ENCODE measurements at places on chromosomes 7 and 10. TPM values are rescaled to one million over a fixed set of nuclear protein-coding genes. Genes with fewer than 3 reads are reported as not detected.

GRCh38 chr7:155851892-155852291 lies 39.6 kb upstream of the SHH start:
- H3K27ac ChIP-seq: no peak overlapping the region
- no peak for DNase-seq
- H3K27me3 ChIP-seq: no peaks in the 10 kb centered on the region
- no peaks in the 10 kb centered on the region for H3K36me3 ChIP-seq
- no peak overlapping the region for H3K4me3 ChIP-seq

DNA sequence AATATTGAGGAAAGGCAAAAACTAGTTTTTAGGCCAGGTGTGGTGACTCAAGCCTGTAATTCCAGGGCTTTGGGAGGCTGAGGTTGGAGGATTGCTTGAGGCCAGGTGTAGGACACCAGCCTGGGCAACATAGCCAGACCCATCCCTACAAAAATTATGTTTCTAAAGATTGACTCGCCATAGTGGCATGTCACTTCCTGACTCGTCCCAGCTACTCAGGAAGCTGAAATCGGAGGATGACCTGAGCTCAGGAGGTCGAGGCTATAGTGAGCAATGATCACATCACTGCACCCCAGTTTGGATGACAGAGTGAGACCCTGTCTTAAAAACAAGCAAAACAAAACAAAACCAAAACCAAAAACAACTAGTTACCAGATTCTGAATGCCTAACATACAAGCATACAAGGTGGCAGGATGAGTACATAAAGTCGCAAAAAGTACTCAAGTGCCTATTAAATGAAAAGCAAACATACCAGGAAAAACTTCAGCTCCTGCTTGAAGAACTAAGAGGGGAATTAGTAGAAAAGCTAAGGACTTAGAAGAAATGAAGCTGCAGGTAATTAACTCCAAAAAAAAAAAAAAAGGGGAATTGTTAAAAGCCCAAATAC lies 14.1 kb downstream of the ZNF398 start:
- no peak for DNase-seq
- peaks cover 23% of the 10 kb centered on the region for H3K4me1 ChIP-seq
- H3K4me3 ChIP-seq: no peak overlapping the region
- no peaks in the 10 kb centered on the region for H3K27me3 ChIP-seq
- peak overlapping the region; percentile 71 for H3K27ac ChIP-seq

DNA sequence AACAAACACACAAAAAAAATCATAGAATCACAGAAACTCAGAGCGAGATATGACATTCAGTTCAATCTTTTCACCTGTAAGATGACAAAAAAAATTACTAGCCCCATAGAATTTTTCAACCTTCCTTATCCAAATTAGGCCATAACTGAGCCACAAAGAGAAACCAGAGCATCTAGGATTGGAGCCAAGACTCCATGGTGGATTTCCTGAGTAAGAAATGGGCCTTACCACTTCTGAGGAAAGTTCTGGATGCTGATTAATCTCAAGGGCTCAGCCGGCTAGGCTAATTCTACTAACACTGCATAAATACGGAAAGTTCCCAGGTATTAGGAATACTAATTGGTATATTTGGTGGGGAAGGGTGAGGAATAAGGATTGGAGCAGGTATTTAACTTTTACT lies 16.8 kb downstream of the LIPM start:
- DNase-seq: no peak
- H3K4me3 ChIP-seq: no peak overlapping the region
- no peaks in the 10 kb centered on the region for H3K36me3 ChIP-seq
- no peak overlapping the region for H3K27ac ChIP-seq
- peaks cover 2% of the 10 kb centered on the region for H3K27me3 ChIP-seq
- peaks cover 9% of the 10 kb centered on the region for H3K4me1 ChIP-seq

Gene ZNF425
- 1.1 TPM for total RNA-seq

GRCh38 chr7:92602352-92603088 lies 12.3 kb upstream of the FAM133B start:
- H3K27me3 ChIP-seq: no peaks in the 10 kb centered on the region
- no peak for DNase-seq
- no peaks in the 10 kb centered on the region for H3K4me1 ChIP-seq
- no peak overlapping the region for H3K27ac ChIP-seq

DNA sequence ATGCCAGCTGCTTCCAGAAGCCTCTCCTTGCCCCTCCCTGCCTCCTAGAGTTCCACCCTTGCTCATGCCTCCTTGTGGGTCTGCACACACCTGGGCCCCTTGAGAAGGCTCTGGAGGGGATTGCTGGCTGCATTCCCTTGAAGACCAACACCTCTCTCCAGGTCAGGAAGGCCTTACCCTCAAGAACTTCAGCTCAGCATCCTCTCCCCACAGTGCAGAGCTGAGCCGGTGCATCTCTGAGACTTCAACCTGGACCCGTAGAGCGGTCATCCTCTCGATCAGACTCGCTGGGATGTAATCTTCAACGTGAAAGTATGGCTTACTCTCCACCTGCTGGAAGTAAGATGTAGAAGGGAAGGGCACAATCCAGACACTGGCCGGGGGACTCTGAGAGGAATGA lies 62.7 kb downstream of the FRMPD2 start:
- no peak for DNase-seq
- no peak overlapping the region for H3K4me3 ChIP-seq
- H3K36me3 ChIP-seq: no peaks in the 10 kb centered on the region
- H3K4me1 ChIP-seq: no peaks in the 10 kb centered on the region

Gene SCART1
- 15.3 TPM for total RNA-seq

DNA sequence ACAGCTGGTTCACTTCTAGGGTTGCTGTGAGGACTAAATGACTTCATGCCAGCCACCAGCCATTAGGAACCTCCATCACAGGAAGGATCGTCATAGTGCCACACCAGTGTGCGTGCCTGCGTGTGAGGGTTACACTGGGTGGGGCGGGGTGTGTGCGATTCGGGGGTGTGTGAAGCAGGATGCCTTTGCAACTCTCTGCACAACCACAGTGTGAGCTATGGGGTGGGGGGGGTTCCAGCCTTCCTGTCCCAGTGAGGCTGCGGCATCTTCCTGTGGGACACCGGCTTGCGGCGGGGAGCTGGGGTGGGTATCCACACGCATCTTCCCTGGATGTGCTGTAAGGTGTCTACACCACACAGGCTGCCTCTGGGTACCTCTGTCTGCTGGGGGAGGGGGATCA lies 6.9 kb upstream of the ELFN1 start:
- H3K27me3 ChIP-seq: peaks cover 36% of the 10 kb centered on the region
- no peak overlapping the region for H3K4me3 ChIP-seq

DNA sequence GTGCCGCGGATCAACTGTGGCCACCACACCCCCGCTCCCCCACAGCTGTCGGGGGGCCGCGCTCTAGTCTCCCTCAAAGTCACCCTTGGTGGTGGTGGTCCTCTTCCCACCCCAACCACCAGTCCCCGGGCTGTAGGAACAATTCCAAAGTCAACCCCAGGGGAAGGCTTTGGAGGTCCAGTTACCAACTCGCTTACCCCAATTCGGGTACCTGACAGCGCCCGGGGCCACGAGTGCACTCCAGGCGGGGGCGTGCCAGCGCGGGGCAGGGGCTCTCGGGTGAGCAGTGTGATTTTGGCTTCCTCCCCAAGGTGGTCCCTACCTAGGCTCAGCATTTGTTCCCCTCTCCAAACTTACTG lies 584 bp upstream of the ZMIZ1 start:
- H3K36me3 ChIP-seq: no peaks in the 10 kb centered on the region
- H3K4me1 ChIP-seq: peaks cover 51% of the 10 kb centered on the region
- DNase-seq: peak; percentile 44
- H3K4me3 ChIP-seq: peak overlapping the region; percentile 88

Gene FKBP6
- total RNA-seq: not detected

Gene FBXO24
- 2.7 TPM for total RNA-seq

GRCh38 chr10:59819265-59819664 lies 66.0 kb upstream of the MRLN start:
- H3K36me3 ChIP-seq: peaks cover 15% of the 10 kb centered on the region
- peaks cover 19% of the 10 kb centered on the region for H3K4me1 ChIP-seq
- H3K27me3 ChIP-seq: no peaks in the 10 kb centered on the region
- H3K27ac ChIP-seq: no peak overlapping the region
- no peak for DNase-seq

- no peak for DNase-seq
- H3K4me3 ChIP-seq: peak overlapping the region; percentile 36
- H3K27ac ChIP-seq: peak overlapping the region; percentile 46
- H3K27me3 ChIP-seq: no peaks in the 10 kb centered on the region
Observed at GRCh38 chr7:17302575-17303142, 4.2 kb downstream of the AHR start.

Gene FBXL15
- 14.3 TPM for total RNA-seq

Gene GOLGA7B
- total RNA-seq: 10.5 TPM

GRCh38 chr10:12414278-12414989 lies 65.1 kb downstream of the CAMK1D start:
- no peak overlapping the region for H3K4me3 ChIP-seq
- DNase-seq: no peak

GRCh38 chr7:91357901-91358300 lies 93.7 kb downstream of the FZD1 start:
- H3K4me1 ChIP-seq: no peaks in the 10 kb centered on the region
- H3K27me3 ChIP-seq: no peaks in the 10 kb centered on the region
- H3K36me3 ChIP-seq: no peaks in the 10 kb centered on the region
- H3K4me3 ChIP-seq: no peak overlapping the region
- no peak for DNase-seq
- H3K27ac ChIP-seq: no peak overlapping the region

Gene VSTM4
- 0.10 TPM for total RNA-seq

- H3K4me3 ChIP-seq: no peak overlapping the region
- H3K4me1 ChIP-seq: peaks cover 32% of the 10 kb centered on the region
- peaks cover 7% of the 10 kb centered on the region for H3K36me3 ChIP-seq
- no peaks in the 10 kb centered on the region for H3K27me3 ChIP-seq
- no peak overlapping the region for H3K27ac ChIP-seq
Observed at GRCh38 chr7:43764039-43764761, 5.7 kb downstream of the BLVRA start.

Gene ADRB1
- total RNA-seq: 0.20 TPM

- peaks cover 13% of the 10 kb centered on the region for H3K4me1 ChIP-seq
- no peak overlapping the region for H3K27ac ChIP-seq
- no peaks in the 10 kb centered on the region for H3K36me3 ChIP-seq
Observed at GRCh38 chr7:55343860-55344606, 21.1 kb upstream of the LANCL2 start.

Gene NDUFB2
- 156 TPM for total RNA-seq

DNA sequence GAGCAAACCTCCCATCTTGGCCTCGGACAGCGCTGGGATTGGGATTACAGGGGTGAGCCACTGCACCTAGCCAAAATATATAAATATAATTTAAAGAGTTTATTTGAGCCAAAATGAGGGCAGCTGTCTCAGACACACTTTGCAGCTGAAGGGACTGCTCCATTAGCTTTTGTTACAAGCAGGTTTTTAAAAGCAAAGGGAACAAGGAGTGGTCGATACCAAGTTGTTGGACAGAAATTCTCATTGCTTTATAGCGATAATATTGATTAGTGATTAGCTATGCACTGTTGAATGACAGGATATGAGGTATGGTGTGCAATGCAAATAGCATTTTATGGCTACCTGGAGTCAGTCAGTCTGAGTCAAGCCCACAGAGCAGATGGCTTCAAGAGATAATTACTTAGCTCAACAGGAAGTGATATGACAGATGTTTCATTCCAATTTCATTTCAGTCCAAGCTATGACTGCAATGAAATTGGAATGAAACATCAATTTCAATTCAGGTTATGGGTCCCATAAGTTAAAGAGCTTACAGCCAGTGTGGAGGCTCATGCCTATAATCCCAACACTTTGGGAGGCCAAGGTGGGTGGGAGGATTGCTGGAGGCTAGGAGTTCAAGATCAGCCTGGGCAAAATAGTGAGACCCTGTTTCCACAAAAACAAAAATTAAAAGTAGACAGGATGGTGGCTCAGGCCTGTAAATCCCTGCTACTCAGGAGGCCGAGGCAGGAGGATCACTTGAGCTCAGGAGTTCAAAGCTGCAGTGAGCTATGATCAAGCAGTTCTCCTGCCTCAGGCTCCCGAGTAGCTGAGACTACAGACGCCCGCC lies 23.1 kb downstream of the TYW1 start:
- peaks cover 43% of the 10 kb centered on the region for H3K36me3 ChIP-seq
- no peaks in the 10 kb centered on the region for H3K27me3 ChIP-seq
- no peak overlapping the region for H3K4me3 ChIP-seq
- peaks cover 16% of the 10 kb centered on the region for H3K4me1 ChIP-seq
- no peak for DNase-seq

GRCh38 chr7:47044625-47045024 lies 537.3 kb downstream of the TNS3 start:
- H3K4me3 ChIP-seq: no peak overlapping the region
- DNase-seq: no peak
- no peaks in the 10 kb centered on the region for H3K4me1 ChIP-seq
- H3K36me3 ChIP-seq: no peaks in the 10 kb centered on the region

GRCh38 chr7:70313271-70313670 lies 715.0 kb downstream of the AUTS2 start:
- H3K36me3 ChIP-seq: no peaks in the 10 kb centered on the region
- no peak for DNase-seq
- H3K27me3 ChIP-seq: no peaks in the 10 kb centered on the region
- no peak overlapping the region for H3K4me3 ChIP-seq

- H3K27me3 ChIP-seq: no peaks in the 10 kb centered on the region
- H3K4me1 ChIP-seq: no peaks in the 10 kb centered on the region
- no peak overlapping the region for H3K4me3 ChIP-seq
- H3K27ac ChIP-seq: no peak overlapping the region
- no peak for DNase-seq
Observed at GRCh38 chr10:58919927-58920654, 256.4 kb upstream of the PHYHIPL start.

Gene C10orf62
- total RNA-seq: not detected

Gene FAM131B
- total RNA-seq: 1.2 TPM

DNA sequence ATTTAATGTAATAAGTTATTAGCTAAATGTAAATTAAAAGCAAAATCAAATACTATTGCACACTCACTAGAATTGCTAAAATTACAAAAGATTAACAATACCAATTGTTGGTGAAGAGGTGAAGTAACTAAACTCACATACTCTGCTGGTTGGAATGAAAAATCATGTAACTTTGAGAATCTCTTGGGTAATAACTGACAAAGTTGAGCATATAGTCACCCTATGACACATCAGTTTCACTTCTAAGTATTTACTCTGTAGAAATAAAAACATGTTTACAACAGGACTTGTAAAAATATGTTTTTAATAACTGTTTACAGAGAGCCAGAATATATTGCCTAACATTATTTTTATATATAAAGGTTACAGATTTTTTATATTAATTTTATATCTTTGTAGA lies 33.6 kb downstream of the CNTNAP2 start:
- H3K4me1 ChIP-seq: no peaks in the 10 kb centered on the region
- H3K27me3 ChIP-seq: no peaks in the 10 kb centered on the region
- H3K4me3 ChIP-seq: no peak overlapping the region
- no peak overlapping the region for H3K27ac ChIP-seq

DNA sequence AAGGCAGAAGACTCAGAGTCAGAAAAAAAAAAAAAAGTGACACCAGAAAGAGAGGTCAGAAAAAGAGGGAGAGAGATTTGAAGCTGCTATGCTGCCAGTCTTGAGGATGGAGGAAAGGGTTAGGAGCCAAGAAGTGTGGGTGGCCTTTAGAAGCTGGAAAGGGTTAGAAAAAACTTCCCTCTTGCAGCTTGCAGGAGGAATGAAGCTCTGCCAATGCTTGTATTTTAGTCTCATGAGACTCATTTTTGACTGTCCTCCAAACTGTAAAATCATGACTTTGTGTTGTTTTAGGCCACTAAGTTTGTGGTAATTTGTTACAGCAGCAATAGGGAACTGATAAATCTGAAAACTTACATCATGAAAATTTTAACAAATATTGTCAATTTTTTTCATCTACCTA lies 127.7 kb upstream of the NOBOX start:
- DNase-seq: no peak
- H3K4me1 ChIP-seq: peaks cover 11% of the 10 kb centered on the region
- H3K27me3 ChIP-seq: no peaks in the 10 kb centered on the region
- no peak overlapping the region for H3K27ac ChIP-seq
- H3K36me3 ChIP-seq: no peaks in the 10 kb centered on the region
- no peak overlapping the region for H3K4me3 ChIP-seq
